Astrocyte of the spinal cord (primary cell): ENCODE measurements at places on chromosomes 5 and 9.

DNA sequence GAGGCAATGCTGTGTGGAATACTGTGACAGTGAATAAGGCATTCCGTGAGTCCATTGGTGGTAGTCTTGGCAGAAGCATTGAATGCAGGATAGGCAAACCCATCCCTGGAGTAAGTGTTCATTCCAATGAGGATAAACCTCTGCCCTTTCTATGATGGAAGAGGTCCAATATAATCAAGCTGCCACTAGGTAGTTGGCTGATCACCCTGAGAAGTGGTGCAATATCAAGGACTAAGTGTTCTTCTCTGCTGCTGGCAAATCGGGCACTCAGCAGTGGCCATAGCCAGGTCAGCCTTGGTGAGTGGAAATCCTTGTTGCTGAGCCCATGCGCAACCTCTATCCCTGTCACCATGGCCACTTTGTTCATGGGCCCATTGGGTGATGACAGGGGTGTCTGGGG, 70.1 kb downstream of the FBXO4 start:
- DNase-seq, result no peak

DNA sequence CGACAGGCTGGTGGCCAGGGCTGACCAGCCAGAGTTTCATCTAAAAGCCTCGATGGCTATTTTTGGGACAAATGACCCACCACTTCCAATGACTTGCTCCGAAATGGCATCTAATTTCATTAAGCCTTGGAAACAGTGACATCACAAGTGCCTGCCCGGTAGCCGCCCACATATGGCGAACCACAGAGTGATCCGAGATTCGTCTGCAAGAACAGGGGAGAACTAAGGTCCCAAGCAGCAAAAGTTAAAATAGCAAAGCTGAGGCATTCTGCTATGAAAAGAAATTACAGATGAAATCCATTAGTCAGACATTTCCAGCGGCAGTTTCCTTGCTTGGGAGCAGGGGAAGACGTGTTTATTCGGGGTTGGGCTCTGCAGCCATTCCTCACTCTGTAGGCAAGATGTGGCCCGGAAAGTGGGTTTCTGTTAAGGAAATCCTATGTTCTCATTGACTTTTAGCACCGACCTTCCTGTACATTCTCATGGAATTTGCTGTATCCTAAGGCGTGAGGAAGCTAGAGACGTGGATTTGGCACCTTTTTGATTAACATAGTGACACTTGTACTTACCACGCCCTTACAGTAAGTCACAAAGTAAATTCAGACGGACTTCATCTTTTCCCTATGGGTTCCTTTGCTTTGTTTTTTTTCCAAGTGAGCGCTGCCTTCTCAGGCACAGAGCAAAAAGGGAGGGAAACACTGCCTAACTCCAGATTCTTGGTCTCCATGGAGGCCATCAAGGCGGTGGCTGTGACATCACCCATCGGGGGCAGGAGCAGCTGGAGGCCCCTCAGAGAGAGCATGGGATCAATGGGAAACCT, 45.1 kb downstream of the ERGIC1 start:
- peak; percentile 58 for DNase-seq

GRCh38 chr9:128733256-128733655, 9.3 kb upstream of the ZDHHC12 start:
- peak; percentile 87 for DNase-seq

- DNase-seq, result no peak
Measured at GRCh38 chr9:129150672-129151211, 27.3 kb downstream of the IER5L start.
